Nephron progenitor cell (in vitro differentiated cells): ENCODE measurements at places on chromosomes 5 and 9.

GRCh38 chr5:169290895-169291294, 10.0 kb downstream of the SLIT3 start:
- DNase-seq: no peak

- no peak for DNase-seq
These were observed 4.9 kb downstream of the NEK6 start for GRCh38 chr9:124262649-124262972.

DNA sequence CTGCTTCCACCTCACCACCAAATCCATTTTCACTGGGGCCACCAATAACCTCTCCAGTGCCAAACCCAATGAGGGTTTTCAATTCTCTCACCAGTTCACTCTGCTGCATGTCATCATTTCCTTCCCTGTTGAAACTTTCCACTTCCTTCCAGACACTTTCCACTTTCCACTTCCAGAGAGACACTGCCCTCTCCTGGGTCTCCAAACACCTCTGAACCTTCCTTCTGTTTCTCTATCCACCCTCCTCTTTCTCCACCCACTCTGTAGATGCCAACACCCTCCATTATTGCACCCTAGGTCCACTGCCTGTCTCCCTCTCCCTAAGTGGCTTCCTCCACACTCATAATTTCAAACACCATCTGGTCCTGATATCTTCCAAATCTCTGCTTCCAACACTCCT, 39.6 kb downstream of the PDE6A start:
- DNase-seq: no peak

DNA sequence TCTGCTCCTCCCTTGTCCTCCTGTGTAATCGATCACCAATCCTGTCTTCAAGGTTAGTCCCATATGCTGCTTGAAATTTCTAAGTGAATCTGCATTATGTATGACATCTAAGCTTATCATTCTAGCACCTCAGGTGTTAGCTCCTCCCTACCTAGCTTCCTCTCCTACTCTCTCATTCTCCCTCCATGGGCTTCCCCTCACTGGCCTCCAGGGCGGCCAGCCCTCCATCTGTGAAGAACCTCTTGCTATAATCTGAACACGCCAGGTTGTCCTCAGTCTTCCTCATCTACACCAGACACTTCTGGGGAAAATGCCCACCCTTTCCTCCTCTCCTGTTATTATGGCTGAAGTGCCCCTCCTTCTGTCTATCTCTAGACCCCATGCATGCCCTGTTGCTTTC, 599.3 kb upstream of the KLF4 start:
- DNase-seq: no peak

GRCh38 chr9:79579624-79580023, 7.9 kb downstream of the TLE4 start:
- DNase-seq: no peak

DNA sequence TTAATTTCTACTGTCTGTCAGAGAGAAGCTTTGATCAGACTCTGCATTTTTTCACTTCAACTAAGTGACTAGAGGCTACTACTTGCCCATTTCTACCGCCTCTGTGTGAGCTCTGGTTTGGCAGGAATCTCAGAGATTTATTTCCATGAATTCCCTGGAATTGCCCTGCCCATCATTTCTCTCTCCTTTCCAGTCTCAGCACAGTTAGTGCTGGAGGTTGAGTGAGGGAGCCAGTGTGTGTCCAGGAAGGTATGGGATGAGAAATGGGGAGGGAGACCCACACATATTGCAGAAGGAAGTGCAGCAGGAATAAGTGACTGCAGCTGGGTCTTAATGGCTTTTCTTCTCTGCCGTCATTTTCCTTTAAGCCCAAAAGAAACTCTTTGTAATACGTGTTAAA, 443.1 kb upstream of the ZNF462 start:
- DNase-seq: no peak

DNA sequence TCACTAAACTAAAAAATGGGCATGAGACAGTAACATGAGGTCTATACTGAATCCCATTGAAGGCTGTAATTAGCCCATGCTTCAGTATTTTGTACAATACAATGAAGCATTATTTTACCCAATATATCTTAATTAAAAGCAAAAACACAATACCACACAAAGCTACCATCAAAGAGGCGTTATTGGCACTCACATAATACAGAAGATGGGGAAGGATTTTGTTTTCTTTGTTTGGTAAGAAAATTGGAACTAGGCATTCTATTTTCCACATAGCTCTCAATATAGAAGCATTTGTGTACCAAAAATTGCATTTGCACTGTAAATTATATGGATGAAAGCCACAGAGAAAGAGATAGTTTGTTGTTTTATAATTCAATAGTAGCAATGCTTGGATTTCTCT, 761.0 kb downstream of the EFNA5 start:
- no peak for DNase-seq

DNA sequence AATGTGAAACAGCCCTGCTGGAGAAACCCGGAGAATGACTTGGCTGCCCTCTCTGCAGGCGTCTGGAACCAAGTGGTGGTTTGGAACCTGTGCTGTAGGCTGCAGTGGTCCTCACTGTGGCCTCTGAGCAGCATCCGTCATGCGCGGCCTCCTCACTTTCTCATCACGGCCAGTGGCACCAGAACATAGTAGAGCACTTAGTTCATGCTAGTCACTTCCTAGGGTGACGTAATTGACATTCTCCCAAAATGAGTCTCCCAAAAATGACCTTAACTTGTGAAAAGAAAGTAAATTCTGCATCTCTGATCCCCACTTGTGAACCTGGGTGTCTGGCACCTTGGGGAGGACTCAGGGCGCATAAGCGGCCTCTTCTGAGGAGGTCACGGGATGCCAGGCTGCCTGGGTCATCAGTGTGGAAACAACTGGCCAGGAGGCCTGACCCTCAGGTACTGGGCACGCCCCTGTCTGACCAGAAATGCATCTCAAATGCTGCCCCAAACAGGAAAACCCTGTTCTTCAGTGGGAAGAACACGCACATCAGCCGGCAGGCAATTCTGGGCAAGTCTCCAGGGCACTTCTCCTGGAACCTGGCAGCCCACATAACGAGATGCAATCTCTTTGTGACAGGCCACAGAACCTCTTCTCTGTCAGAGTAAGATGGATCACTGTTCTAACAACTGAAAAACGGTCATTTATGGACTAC, 36.6 kb upstream of the SPTLC1 start:
- no peak for DNase-seq

DNA sequence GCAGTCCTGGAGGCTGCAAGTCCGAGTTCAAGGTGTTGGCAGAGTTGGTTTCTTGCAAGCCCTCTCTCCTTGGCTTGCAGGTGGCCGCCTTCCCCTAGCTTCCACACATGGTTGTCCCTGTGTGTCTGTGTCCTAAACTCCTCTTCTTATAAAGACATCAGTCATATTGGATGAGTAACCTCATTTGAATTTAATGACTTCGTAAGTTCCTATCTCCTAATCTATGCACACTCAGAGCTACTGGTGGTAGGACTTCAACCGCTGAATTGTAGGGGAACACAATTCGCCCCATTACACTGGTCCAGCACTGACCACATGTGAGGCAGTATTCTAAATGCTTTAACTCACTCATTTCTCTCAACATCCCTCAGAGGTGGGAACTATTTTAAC, 25.9 kb upstream of the ADAMTS2 start:
- no peak for DNase-seq

GRCh38 chr5:138929571-138929955, 54.4 kb upstream of the LRRTM2 start:
- DNase-seq: no peak

GRCh38 chr5:17665836-17666235, 31.6 kb downstream of the TAF11L14 start:
- no peak for DNase-seq

GRCh38 chr9:8734760-8735159, 935.2 kb upstream of the DMAC1 start:
- no peak for DNase-seq

DNA sequence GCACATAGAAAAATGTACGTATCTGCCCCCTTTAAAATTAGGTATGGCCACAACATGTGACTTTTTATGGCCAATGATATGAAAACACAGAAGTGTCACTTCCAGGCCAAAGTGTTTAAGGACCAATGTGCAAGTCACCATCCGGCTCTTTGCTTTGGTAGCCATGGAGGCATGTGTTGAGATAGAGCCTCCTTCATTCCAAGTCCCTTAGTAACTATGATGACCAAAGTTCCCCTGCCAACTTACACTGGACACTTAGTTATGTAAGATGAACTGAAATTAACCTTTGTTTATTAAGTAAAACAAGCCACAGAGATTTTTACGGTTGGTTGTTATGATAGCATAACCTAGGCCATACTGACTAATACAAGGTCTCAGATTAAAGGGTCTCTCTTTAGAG, 51.0 kb downstream of the FBN2 start:
- DNase-seq: no peak

- peak; percentile 1 for DNase-seq
These were observed 15.9 kb upstream of the SLC2A6 start for GRCh38 chr9:133494636-133495326.

DNA sequence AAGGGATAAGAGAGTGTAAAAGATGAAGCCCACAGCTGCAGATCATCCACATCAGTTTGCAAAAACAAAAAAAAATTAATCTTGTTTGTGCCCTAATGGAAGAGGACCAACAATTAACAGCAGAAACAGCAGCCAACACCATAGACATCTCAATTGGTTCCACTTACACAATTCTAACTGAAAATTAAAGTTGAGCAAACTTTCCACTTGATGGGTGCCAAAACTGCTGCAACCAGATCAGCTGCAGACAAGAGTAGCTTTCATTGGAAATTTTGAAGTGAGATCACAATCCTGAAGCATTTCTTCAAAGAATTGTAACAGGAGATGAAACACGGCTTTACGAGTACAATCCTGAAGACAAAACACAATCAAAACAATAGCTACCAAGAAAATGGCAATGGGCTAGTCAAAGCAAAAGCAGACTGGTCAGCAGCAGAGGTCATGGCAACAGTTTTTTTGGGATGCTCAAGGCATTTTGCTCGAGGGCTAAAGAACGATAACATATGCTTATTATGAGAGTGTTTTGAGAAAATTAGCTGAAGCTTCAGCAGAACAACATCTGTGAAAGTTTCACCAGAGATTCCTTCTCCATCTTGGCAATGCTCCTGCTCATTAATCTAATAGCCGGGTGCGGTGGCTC, 4.1 kb upstream of the RBM27 start:
- no peak for DNase-seq

DNA sequence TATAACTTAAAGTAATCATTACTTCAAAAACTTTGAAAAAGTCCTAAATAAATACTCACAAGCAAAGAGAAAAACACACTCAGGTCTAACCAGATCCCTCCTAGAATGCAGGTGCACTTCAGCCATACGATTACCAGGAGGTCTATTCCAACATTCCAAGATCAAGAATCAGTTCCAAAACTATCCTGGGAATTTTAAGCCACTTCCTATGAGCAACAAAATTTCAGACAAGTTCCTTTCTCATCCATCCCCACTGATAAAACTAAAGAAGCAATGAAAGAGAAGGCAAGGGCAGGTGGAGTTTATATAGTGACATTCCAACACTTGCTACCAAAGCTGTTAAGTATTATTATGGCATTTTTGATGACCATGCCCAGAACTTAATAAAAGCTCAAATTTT, 29.6 kb downstream of the MLLT3 start:
- no peak for DNase-seq

DNA sequence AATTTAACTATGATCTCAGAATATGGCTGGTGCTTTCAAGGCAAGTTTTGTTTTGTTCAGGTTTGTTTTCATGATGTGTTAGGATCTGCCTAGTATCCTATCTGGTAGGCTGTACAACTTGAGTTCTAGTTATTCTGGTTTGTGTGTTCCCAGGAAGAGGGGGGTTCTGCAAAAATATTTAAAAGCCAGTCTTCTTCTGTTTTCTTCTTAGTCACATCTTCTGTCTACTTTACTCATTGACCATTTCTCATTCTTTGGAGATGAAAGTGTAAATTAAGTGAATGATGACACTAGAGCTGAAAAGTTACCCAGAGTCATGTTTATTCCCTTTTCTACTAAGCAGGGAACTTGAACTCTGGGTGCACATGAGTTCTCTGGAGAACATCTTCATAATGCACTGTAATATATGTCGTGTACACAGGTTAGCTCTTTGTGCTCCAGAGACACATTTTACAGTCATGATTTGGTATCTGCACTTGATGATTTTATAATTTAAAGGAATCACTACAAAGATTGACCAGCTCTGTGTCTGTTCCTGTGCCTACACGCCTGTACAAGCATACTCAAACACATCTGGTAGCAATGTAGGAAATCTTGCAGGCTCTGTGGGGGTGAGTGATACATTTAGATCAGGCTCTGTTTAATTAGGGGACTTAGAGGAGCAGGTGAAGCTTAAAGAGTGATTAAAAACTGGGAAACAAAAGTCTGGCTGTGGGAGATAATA, 5.0 kb downstream of the SMAD5 start:
- DNase-seq: no peak

DNA sequence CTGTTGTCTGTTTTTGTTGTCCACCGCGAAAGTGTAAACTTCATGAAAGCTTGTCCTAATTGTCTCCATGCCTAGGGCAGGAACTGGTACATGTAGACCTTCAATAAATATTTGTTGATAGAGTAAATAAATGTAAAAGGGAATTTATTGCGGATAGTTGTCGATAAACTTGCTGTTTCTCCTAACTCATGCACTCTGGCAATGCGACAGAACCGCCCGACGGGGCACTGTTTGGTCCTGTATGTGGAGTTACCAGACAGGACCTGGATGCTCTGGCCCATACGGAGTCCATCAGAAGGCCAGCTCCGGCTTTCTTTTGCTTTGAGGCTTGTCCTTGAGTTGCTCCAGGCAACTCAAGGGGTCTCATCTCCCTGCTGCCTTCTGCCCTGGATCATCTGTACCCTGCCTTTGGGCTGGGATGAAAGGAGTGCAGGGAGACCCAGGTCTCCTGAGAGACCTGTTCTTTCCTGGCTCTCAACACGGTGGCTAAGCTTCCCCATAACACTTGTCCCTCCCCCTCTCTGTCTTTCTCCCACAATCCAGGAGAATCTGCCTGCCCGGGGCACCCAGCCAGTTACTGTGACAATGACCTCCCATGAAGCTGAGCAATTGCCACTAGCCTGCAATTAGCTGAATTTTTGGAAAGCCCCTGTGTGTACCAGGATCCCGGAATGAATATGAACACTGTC, 149.5 kb upstream of the PTCH1 start:
- no peak for DNase-seq

GRCh38 chr9:84620338-84620737, 49.2 kb upstream of the NTRK2 start:
- DNase-seq: no peak

DNA sequence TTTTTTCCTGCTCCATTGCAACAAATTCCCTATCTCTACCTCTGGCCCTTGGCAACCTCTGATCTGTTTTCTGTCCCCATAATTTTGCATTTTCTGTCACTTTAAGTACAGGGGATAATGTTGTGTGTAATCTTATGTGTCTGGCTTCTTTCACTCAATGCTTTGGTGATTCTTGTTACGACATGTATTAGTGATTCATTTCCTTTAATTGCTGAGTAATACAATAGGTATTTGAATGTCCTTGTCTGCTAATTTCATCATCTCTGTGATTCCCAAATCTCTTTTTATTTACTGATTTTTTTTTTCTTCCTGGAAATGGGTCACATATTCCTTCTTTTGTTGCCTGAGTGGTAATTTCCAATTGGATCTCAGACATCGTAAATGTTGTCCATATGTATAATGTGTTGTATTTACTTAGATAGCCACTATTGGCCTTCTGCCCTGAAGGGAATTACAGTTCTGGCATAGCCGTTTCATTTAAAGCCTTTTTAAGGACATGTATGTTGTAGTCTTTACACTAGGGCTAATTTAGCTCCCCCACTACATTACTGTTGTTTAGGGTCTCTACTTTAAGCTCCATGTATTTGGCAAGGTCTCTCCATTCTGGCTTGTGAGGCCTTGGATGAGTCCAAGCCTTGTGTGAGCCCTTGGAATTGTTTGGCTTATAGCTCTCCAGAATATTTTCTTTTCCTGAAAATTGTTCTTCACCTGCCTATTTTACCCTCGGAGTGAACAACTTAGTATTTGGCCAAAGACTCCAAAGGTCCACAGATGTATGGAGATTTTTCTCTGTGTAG, 683.8 kb downstream of the LRRC70 start:
- no peak for DNase-seq
